Right ventricle myocardium inferior (tissue), 1 donor: ENCODE measurements at places on chromosomes 2 and 18. TPM values are rescaled to one million over a fixed set of nuclear protein-coding genes. Genes with fewer than 3 reads are reported as not detected.

GRCh38 chr2:156340377-156340776 lies 7.9 kb upstream of the NR4A2 start:
- DNase-seq = no peak

DNA sequence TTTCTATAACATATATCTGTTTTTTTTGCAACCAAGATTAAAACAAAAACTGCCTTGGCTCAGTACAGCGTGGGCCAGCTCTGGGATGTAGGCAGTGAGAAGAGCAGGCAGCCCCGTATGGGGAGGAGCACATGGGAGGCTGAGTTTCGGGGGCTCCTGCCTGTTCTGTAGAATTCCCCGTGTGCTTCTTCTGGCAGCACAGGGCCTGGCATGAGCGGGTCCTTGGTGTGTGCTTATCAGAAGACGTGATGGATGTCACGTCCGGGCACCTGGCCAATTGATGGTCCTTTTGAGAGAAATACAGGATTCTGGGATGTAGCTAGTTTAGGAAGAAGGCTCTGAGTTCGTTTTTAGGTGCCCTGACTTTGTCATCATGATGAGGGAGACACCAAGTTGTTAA lies 16.2 kb downstream of the IMPA2 start:
- DNase-seq = no peak

- DNase-seq = no peak
Observed at GRCh38 chr18:29028560-29028959, 851.6 kb upstream of the CDH2 start.

DNA sequence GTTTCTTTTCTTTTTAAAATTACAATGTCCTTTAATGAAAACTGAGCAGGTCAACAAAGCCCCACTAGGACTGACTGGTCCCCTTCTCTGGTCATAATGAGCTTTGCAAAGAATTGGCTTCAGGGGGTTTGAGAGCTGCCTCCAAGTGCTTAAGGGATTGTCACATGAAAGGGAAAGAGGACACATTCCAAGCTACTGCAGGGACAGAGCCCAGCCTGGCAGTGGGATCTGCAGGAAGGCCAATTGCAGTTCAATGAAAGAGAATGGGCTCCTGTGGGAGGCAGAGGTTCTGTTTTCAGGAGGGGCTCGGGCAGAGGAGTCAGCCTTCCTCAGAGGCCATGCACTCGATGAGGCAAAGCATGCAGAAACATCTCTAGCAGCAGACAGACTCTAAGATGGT lies 84.1 kb upstream of the ACKR3 start:
- DNase-seq = no peak

GRCh38 chr2:213934560-213934959 lies 476.3 kb upstream of the VWC2L start:
- DNase-seq = no peak

DNA sequence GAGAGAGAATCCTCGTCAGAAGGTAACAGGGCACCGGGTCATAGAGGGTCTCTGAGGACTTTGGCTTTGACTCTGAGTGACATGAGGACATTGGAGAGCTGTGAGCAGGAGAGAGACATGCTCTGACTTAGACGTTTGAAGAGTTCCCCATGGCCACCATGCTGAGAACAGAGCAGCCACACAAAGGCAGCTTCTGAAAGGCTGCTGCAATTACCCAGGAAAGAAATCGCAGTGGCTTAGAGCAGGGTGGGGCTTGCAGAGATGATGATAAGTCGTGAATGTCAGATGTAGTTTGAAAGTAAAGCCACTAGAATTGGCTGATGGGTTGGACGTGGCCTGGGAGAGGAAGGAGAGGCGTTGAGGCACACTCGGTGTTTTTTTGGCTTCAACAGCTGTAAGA lies 79.0 kb downstream of the ZCCHC2 start:
- DNase-seq = no peak

DNA sequence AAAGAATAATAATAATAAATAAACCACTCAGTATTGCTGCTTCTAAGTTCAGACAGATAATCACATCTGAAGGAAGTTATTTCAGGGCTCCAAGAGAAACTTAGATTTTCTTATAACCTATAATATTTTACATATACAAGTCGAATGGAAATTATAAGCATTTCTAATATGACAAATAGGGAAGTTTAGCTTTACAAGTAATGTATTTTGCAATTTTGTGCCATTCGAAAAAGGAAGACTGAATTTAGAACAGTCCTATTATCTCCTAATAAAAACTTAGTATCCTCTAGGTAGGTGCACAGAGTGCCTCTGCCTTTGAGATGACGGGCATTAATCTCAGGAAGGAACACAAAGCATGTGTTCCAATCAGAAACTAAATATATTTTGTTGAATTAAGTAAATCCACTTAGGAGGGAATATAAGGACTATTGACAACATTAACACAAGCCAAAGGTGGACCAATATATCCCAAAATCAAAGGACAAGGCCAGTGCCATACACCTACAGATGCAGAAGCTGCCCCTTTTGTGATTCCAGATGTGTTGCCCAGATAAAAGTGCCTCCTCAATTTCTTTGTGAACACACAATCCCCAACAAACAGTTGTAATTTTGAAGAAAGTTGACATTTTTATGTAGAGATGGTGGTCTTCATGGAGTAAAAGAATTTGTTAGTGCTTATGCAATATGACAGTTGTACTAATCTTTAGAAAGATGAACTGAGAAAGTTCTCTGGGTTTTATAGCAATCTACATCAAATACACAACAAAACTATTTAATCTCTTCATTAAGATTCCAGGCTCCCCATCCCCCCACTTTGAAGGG lies 36.6 kb downstream of the PTCD3 start:
- DNase-seq = no peak

DNA sequence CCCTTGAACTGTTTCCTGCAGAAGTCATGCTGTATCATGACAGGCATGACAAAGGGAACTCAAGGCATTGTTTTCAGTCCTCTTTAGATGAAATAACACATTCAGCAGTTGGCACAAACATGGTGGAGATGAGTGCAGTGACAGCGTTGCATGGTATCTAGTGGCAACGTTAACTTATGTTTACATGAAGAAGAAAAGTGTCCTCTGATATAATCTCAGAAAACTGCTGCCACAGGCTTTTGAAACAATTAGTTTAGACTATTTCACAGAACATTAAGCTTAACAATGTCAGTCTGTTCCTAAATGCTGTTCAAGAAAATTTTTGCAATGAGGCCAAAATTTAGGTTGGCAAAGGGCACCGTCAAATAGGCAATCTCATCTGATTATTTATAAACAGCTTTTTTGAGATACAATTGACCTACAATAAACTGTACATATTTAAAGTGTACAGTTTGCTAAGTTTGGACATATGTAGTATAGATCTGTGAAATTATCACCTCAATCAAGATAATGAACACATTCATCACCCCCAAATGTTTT lies 64.7 kb downstream of the LYPD6B start:
- DNase-seq = no peak

GRCh38 chr18:12656938-12657683 lies 796 bp downstream of the SPIRE1 start:
- peak; percentile 77 for DNase-seq

DNA sequence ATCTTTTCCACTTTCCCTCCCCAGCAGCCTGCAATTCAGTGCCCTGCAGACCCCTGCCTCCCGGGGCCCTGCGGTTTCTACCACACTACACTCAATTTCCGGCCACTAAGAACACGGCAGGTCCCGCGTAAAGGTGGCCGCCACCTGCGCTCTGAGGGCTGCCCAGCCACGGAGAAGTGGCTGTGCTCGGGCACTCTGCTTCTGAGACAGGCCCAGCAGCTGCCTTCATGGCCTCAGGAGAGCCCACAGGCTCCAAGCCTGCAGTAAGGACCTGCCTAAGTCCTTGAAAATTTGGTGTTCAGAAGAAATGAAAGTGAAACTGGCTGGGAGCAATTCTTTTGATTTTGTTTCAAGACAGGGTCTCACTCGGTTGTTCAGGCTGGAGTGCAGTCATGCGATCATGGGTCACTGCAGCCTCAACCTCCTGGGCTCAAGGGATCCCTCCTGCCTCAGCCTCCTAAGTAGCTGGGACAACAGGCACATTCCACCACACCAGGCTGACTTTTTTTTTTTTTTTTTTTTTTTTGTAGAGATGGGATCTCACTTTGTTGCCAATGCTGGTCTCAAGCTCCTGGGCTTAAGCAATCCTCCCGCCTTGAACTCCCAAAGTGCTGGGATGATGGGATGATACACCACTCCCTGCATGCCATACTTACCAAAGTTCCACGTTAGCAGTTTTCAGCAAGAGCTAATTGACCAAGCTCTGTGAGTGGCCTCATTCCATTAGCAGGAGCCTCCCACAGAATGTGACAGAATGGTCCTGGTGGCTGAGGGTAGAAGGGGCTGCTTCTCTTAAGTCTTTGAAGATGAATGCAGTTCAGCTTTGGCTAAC lies 14.6 kb upstream of the ALPP start:
- no peak for DNase-seq

DNA sequence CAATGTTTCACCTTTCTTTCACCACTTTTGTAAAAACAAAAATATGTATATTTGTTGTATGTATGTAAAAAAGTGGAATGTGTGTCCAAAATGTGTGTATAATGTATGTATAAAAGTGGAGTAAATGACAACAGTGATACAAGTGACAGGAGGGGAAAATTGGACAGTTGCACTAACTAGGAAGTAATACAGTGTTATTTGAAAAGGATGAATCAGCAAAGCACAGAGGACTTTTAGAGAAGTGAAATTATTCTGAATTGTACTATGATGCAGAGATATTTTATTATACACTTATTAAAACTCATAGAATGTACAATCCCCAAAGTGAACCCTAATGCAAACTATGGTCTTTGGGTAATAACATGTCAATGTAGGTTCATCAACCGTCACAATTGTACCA lies 331.3 kb upstream of the CNTNAP5 start:
- no peak for DNase-seq

DNA sequence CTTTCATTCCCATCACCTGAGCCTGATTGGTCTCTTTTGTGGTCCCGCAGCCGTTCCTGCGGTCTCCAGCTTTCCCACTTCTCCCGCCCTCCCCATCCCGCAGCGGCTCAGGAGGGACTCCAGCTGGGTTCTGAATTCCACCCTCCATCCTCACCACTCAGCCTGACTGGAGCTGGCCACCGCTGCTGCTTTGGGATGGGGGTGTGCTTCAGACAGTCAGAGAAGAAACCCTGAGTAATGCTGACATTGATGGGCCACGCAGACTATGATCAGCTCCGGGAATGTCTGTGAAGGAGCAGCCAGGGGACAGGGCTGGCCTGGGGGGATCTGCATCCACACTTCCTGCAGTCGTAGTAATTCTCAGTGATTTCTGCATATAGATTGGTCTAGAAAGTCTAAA lies 45.9 kb upstream of the TXNDC2 start:
- DNase-seq = no peak

GRCh38 chr2:172674034-172674967 lies 61.3 kb upstream of the RAPGEF4 start:
- DNase-seq = peak; percentile 76

DNA sequence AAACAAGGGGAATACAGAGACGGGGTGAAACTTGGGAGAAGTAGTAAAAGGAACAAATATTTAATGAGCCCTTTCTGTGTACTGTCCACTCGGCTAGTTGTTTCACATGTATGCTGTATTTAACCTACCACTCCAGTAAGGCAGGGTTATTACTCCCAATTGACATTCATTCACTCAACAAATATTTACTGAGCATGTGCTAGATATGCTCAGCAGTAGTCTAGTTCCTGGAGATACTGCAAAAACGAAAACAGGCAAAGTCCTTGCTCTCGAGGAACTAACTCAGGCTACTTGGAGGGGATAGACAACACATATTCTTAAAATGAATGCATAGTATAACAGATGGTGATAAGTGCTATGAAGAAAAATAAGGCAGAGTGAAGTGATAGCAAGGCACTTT lies 207.3 kb downstream of the SS18 start:
- no peak for DNase-seq

GRCh38 chr2:10962004-10962403 lies 50.3 kb downstream of the KCNF1 start:
- no peak for DNase-seq

GRCh38 chr2:223768179-223768578 lies 69.2 kb downstream of the AP1S3 start:
- DNase-seq = no peak

GRCh38 chr2:19219060-19219459 lies 139.4 kb downstream of the OSR1 start:
- no peak for DNase-seq

GRCh38 chr2:3151153-3151918 lies 226.3 kb downstream of the EIPR1 start:
- no peak for DNase-seq

Gene NOSTRIN
- total RNA-seq = 16.9 TPM

Gene ARHGAP15
- total RNA-seq = 4.2 TPM

Gene KIAA2012
- not detected for total RNA-seq

Gene DSG4
- not detected for total RNA-seq

Gene ST8SIA3
- not detected for total RNA-seq
